ENCODE measurements at places on chromosomes 7 and 10.

GRCh38 chr7:115005251-115005650, 83.4 kb downstream of the MDFIC start:
- no peak for DNase-seq

- no peak for DNase-seq
Observed at GRCh38 chr7:95693551-95694333, 78.6 kb upstream of the DYNC1I1 start.

DNA sequence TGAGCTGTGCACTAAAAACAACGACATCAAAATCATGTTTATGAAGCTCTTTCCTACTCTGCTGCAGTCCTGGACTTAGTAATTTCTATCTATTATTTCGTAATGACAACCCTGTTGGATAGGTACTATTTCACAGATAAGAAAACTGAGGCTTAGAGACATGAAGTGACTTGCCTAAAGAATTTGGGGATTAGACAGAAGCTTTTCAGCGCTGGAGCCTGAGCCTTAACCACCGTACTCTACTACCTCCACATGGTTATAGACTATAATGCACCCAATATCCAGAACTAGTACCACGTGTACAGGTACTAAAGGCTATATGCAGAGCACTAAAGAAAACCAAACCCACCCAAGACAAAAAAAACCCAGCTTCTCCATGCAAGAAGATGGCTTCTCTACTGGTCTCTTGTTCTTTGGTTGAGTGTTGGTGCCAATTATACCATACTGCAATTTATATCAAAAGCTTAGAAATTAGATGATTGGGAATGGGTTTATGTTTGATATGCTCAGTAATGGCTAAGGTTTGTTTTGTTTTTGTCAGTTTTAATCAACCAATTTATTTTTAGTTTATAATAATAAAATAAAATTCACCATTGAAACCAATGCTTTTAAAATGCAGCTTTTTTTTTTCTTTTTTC, 6.5 kb upstream of the SNX10 start:
- no peak for DNase-seq

GRCh38 chr7:107559864-107560263, 3.9 kb downstream of the COG5 start:
- no peak for DNase-seq

DNA sequence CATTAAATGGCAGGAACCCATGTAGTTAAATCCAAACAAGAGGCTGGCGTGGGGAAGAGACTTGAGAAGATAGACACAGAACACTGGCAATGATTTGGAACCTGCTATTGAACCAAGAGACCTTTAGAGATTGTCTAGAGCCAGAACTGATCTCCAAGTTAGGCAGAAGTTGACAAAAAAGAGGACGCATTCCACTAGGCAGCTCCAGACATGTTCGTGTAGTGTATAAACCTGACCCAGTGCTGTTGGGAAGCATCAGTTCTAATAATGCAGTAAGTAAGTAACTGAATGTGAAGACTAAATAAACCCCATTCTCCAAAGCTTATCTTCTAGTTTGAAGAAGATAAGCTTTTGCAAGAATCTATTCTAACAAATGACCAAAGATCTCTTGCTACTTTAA, 50.8 kb downstream of the AP3M1 start:
- no peak for DNase-seq

DNA sequence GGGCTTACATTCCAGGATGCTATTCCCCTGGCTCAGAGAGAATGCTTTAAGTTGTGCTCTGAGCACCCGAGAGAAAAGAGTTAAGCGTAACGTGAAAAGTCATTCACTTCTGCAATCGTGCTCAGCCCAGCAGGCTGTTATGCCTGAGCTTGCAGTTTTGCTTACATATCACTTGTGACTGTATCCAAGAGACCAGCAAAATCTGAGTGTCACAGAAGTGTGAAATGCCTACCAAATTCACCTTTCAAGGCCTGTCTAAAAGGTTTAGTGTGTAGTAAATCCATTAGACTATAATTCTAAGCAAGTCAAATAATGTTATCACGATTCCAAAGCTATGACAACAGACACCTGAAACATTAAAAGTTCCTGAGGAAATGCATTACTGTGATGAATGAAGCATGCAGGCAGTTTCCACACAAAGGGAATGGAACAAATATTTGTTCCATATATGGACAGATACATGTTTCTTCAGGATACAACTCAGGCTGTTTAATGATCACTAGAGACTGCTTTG, 20.1 kb downstream of the ITGB1 start:
- no peak for DNase-seq

DNA sequence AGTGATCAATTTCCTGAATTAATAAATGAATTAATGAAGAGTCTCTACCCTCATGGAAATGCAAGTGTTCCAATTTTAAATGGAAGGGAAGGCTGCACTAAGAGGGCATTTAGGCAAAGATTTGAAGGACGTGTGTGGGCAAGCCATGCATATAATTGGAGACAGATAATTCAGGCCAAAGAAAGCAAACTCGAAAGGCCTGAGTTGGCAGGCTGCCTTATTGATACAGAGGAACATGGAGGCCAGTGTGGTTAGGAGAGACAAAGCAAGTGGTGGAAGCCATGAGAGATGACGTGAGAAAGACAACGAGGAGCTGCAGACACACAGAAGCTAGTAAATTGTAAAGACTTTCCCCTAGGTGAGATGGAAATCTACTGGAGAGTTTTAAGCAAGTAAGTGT, 15.4 kb upstream of the PCLO start:
- DNase-seq = no peak

- DNase-seq = no peak
Observed at GRCh38 chr10:11415095-11415494, 196.4 kb downstream of the USP6NL start.

DNA sequence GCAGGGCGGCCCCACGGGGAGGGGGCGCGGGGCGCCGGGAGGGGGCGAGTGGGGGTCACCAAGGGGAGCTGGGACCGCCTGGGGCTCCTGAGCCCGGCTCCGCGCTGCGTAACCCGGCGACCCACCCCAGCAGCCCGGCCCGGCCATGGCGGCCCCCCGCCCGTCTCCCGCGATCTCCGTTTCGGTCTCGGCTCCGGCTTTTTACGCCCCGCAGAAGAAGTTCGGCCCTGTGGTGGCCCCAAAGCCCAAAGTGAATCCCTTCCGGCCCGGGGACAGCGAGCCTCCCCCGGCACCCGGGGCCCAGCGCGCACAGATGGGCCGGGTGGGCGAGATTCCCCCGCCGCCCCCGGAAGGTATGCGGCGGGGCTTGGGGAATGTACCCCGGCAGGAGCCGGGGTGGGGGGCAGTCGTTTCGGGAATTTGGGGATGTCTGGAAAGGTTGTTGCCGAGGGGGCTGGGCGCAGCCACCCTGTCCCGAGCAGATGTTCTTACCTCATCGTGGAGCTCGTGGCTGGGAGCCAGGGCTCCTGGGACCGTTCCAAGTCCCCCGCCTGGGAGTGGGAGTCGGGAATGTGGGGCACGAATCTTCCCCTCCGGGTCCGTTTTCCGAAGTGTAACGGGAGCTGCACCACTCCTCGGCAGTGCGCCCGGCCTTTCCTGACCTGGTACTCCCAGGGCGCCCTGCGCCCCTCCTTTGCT, 431 bp downstream of the ZYX start:
- peak; percentile 55 for DNase-seq

DNA sequence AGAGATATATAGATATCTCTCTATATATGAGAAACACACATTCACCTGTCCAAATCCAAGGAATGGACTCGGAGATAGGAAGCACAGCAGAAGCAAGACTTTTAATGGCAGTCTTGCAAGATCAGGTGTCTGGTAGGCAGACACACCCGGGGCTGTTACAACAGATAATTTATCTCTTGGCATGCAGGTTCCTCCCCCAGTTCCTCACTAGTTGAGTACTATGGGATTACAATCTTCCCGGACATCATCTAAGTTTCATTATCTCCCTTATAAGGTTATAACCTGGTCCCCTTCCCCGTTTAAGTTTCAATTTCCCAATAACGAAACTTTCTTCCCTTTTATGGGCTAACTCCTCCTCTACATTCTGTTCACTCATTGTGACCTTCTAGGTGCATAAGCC, 399.3 kb downstream of the PPP1R3A start:
- no peak for DNase-seq

- DNase-seq = no peak
Observed at GRCh38 chr7:12943781-12944180, 256.3 kb downstream of the ARL4A start.

DNA sequence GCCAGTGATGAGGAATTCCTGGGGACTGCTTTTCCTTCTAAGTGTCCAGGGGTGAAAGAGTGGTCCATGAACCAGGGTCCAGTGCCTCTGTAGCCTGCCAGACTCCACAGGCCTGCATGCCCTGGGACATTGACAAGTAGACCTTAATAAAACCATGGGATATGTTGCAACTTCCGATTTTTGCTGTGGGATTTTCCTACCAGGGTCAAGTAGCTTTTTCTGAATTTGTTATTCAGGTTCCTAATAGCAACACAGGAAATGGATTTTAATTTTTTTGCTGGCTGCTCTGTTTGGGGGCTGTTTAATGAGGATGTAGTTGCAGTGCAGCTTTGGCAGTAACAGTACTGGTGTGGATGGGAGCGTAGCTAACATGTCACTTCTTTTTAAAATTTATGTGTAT, 42.1 kb downstream of the WBP1L start:
- no peak for DNase-seq

GRCh38 chr10:102994531-102995295, 76.6 kb downstream of the CNNM2 start:
- no peak for DNase-seq

GRCh38 chr10:72316748-72317435, 37.8 kb downstream of the DNAJB12 start:
- no peak for DNase-seq

DNA sequence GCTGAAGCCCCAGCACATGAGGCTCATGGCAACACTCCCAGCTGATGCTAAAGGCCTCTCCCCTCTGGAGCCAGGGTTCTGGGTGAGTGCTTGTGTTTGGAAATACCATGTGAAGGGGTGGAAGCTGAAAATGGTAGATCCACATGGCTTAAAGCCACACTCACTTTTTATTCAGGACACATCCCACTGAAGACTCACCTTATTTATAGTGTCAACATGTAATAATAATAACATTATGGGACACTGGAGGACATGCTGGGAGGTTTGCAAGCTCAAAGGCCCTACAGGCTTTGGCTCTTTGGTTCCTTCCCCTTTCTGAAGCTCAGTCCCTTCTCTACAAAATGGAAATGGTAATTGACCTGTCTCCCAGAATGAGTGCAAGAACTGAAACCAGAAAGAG, 318.0 kb downstream of the GRID1 start:
- DNase-seq = no peak

All from anterior cingulate cortex (tissue), 58 donors.